ENCODE measurements at places on chromosomes 16 and 17. TPM values are rescaled to one million over a fixed set of nuclear protein-coding genes. Genes with fewer than 3 reads are reported as not detected.

Gene RAC3
- 40.2 TPM for total RNA-seq

Gene CREBBP
- total RNA-seq = 13.4 TPM

Gene PRSS53
- total RNA-seq = 2.5 TPM

Gene FOXN1
- total RNA-seq = 0.05 TPM

Gene CD79B
- total RNA-seq = 0.09 TPM

Gene IRX3
- 5.8 TPM for total RNA-seq

Gene OR4D1
- total RNA-seq = not detected

Gene SPATA33
- 16.5 TPM for total RNA-seq

Gene CCDC102A
- total RNA-seq = 7.8 TPM

Gene USP43
- total RNA-seq = 3.9 TPM

Gene CUEDC1
- total RNA-seq = 59.2 TPM

All from A549 treated with Hydrocortisone at 1 μM for 4 hours (cell line).